ENCODE measurements at places on chromosomes 5 and 9.

DNA sequence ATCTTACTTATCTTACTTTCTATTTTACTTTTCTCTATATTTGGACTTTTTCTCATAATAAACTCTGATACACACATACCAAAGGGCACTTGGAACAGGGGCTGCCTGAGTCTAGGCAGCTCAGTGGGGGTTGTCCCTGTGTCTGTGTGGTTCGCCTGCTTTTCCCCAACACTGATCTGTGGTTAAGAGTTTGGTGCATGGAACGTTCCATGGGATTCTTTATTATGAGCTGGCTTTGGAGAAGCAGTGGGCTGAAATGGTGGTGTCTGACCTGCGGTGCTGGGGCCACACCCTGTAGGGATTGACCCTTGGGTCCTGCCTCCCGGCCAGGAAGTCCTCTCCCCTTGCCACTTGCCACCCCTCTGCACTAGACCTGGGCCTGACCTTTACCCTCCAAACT lies 47.4 kb downstream of the ANKRD33B start:
- no peak for DNase-seq
- H3K36me3 ChIP-seq, result no peaks in the 10 kb centered on the region
- H3K27me3 ChIP-seq, result peaks cover 5% of the 10 kb centered on the region
- no peak overlapping the region for H3K27ac ChIP-seq

DNA sequence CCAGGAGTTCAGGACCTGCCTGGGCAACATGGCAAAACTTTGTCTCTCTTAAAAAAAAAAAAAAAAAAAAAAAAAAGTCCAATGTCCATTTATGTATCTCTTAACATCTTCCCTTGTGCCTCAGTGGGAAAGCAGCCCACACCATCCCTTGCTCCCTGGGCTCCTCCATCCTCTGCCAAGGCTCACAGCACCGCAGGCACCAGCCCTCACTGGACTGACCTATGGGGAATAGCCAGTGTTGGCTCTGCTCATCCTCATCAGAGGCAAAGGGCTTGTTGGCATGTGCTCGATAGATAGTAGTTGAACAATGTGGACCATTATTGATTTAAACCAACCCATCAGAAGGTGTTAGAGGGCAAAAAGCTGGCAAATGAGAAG lies 61.8 kb upstream of the LRRTM2 start:
- peak overlapping the region; percentile 69 for H3K27ac ChIP-seq
- peaks cover 26% of the 10 kb centered on the region for H3K27me3 ChIP-seq
- peaks cover 35% of the 10 kb centered on the region for H3K4me1 ChIP-seq
- no peaks in the 10 kb centered on the region for H3K36me3 ChIP-seq
- no peak overlapping the region for H3K4me3 ChIP-seq

- H3K27me3 ChIP-seq, result peaks cover 4% of the 10 kb centered on the region
- no peak for DNase-seq
These were observed 17.6 kb upstream of the CDK7 start for GRCh38 chr5:69217151-69217511.

DNA sequence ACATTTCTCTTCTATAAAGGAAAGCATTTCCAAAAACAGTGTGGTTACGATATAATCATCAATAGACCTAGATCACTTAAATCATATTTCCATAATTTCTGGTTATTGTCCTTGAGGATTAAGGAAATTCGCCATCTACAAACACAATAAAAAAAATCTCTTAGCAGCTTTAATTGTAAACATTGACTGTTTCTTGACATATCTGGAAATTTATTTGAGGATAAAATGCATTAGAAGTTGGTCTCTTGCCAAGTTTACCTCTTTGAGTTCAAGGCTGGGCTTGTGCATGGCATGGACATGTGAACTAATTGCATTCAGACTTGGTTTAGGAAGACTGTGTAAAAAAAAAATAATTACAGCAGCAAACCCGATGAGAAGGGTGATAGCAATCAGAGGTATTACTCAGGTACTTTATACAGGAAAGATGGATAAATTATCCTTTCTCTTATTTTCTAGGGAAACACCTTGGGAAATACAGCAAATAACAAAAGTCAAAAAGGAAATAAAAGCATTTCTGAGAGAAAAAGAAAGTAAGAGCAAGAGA lies 237.9 kb downstream of the SLF1 start:
- H3K4me3 ChIP-seq, result no peak overlapping the region
- H3K36me3 ChIP-seq, result no peaks in the 10 kb centered on the region
- H3K4me1 ChIP-seq, result no peaks in the 10 kb centered on the region
- no peaks in the 10 kb centered on the region for H3K27me3 ChIP-seq
- no peak for DNase-seq
- H3K27ac ChIP-seq, result no peak overlapping the region

DNA sequence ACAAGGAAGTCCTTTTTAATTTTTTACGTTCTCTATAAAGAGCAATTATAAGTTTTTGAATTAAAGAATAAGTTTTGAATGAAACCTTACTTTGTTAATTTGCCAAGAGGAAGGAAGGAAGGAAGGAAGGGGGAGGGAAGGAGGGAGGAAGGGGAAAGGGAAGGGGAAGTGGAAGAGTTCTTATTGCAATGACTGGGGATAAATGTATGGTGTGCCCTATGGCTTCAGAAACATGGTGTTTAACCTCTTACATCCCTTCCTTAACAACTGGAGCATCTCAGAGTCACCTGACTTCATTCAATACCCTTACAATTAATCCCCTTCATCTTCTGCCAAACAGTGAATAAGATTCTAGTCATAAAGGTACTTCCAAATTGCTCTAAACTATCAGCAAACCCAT lies 16.0 kb downstream of the CEMIP2 start:
- peak overlapping the region; percentile 98 for H3K27ac ChIP-seq
- H3K36me3 ChIP-seq, result no peaks in the 10 kb centered on the region
- peaks cover 6% of the 10 kb centered on the region for H3K27me3 ChIP-seq
- no peak for DNase-seq

- H3K27me3 ChIP-seq, result no peaks in the 10 kb centered on the region
- H3K4me1 ChIP-seq, result no peaks in the 10 kb centered on the region
- no peak overlapping the region for H3K27ac ChIP-seq
- peaks cover 4% of the 10 kb centered on the region for H3K36me3 ChIP-seq
These were observed 83.5 kb upstream of the RIOK2 start for GRCh38 chr5:97266576-97266975.

GRCh38 chr5:36935805-36936204 lies 59.2 kb downstream of the NIPBL start:
- H3K27ac ChIP-seq, result no peak overlapping the region
- H3K4me3 ChIP-seq, result no peak overlapping the region
- DNase-seq, result no peak
- H3K36me3 ChIP-seq, result no peaks in the 10 kb centered on the region

- H3K27me3 ChIP-seq, result peaks cover 13% of the 10 kb centered on the region
- no peak overlapping the region for H3K4me3 ChIP-seq
- peaks cover 16% of the 10 kb centered on the region for H3K36me3 ChIP-seq
- peaks cover 26% of the 10 kb centered on the region for H3K4me1 ChIP-seq
- DNase-seq, result no peak
These were observed 6.2 kb downstream of the TMEM8B start for GRCh38 chr9:35835216-35835632.

DNA sequence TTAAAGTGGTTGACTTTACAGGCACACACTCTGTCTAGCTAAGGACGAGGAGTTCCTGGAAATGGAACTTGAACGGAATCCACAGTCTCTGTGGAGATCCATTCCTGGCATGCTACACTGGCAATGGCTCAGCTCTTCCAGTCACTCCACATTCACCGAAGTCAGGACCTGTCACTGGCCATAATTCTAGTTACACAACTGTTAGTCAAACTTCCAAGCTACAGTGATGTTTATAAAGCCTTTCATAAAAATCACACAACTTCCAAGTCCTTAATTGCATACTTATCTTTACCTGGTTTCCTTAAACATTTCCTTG lies 15.7 kb downstream of the CDC14B start:
- no peak overlapping the region for H3K27ac ChIP-seq
- H3K4me1 ChIP-seq, result peaks cover 4% of the 10 kb centered on the region
- DNase-seq, result no peak

All from glutamatergic neuron (in vitro differentiated cells).